T-cell (primary cell): ENCODE measurements at places on chromosomes 6 and 20.

GRCh38 chr6:7919871-7920270 lies 9.3 kb upstream of the TXNDC5 start:
- DNase-seq: no peak

GRCh38 chr6:89708316-89708715 lies 69.8 kb upstream of the LYRM2 start:
- no peak for DNase-seq

DNA sequence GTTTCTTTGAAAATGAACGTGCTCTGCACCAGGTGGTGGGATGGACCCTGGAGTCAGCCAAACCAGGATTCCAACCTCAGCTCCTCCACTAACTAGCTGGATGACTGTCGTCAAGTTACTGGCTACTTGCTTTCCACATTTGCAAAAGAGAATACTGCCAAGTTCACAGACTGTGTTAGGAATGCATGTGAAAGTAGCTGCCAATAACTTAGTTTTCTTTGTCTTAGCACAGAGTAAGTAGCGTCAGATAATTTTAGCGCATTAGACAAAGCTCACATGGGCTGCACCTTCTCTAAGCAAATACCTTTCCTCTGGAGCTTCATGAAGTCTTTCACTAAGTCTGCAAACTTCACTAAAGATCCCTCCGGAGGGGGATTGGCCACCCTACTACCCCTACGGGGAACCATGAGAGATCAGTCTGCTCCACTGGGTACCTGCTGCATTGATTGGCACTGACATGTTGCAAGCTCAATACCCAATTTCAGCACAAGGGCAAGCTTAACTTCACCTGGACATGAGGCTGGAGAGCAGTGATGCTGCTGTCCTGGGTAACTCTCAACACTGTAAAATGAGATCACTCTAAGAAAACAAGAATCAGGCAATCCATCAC lies 113.9 kb downstream of the MBOAT1 start:
- no peak for DNase-seq

DNA sequence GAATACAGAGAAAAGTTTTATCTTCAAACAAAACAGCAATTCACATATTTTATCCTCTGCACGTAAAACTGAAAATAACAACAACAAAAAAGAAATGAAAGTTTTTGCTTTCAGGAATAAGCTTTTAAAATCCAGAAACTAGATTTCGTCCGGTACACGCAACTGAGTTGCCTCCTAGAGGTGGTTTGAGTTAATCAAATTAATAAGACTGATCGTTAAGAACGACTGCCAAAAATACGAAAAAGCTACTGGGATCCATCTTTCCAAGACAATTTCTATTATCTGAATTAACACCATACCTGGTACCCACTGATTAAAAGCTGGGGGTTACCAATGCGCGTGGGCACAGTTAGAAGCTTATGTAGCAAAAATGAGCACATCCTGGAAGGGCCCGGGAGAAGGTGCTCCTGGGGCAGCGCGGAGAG lies 669 bp downstream of the PDCD2 start:
- DNase-seq: no peak

GRCh38 chr20:47606983-47607613 lies 105.4 kb downstream of the NCOA3 start:
- DNase-seq: no peak

- DNase-seq: no peak
These were observed 7.4 kb upstream of the LSM14B start for GRCh38 chr20:62114894-62115293.

DNA sequence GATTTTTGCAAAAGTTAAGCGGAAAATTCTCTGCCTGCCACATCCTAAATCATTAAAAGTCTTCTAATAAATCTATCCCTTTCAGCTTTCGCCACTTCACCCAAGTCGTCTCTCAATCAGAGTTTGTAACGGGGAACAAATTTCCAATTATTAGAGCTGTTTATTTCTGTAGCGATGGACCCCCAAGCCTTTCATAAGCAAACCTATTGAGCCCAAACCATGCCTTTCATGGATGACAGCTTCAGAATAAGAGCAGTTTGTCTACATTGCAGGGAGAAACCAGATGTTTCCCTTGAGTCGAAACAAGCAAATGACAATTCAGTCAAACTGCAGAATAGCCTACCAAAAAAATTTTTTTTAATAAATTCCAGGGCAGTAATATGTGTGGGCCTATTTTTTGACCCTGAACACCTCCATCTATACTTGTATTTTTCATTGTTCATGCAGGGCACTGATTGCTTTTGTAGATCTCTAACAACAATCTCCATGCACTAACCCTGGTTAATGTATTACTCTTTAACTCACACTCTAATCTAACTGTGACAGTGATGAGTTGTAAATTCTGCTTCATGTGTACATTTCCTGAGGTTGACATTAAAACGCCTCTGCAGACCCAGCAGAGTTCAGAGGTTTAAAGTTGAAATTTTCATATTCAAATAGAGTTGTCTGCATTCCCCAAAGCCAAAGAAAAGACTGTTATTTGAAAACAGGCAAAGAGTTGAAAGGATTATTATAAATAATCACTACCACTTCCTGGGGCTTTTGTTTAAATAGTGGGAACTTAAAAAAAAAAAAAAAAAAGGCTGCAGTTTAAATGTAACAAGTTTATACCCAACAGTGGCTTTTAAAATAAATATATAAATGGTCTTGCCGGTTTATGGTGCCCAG lies 64.5 kb downstream of the ATP9A start:
- DNase-seq: no peak

GRCh38 chr6:45420083-45420908 lies 42.6 kb upstream of the SUPT3H start:
- peak; percentile 57 for DNase-seq

- no peak for DNase-seq
These were observed 20.5 kb downstream of the NPEPL1 start for GRCh38 chr20:58712806-58713731.

GRCh38 chr20:21713901-21714296 lies 8.4 kb downstream of the PAX1 start:
- DNase-seq: no peak

GRCh38 chr6:35170891-35171290 lies 29.8 kb upstream of the TCP11 start:
- no peak for DNase-seq

- no peak for DNase-seq
These were observed 13.1 kb upstream of the APMAP start for GRCh38 chr20:25005661-25006060.

DNA sequence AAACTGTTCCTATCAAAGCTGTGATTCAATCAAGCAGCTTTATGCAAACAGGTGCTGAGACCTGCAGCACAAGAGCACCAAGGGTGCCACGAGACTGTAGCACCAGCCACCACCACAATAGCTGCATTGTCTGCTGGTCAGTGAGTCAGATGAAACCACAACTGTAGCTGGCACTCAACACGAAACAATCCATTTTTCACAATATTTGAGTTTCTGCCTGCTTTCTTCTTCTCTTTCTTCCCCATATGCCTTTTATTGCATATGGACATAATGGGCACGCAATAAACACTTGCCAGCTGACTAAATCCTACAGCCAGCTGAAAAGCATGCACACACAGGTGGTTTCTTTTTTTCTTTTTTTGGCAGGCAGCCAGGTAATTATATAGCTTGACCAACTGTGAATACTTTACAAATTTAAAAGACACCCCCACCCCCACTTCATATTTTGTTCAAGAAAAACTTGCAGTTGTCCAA lies 16.6 kb downstream of the SLC2A12 start:
- no peak for DNase-seq

GRCh38 chr20:40431611-40432010 lies 257.4 kb downstream of the MAFB start:
- DNase-seq: no peak

DNA sequence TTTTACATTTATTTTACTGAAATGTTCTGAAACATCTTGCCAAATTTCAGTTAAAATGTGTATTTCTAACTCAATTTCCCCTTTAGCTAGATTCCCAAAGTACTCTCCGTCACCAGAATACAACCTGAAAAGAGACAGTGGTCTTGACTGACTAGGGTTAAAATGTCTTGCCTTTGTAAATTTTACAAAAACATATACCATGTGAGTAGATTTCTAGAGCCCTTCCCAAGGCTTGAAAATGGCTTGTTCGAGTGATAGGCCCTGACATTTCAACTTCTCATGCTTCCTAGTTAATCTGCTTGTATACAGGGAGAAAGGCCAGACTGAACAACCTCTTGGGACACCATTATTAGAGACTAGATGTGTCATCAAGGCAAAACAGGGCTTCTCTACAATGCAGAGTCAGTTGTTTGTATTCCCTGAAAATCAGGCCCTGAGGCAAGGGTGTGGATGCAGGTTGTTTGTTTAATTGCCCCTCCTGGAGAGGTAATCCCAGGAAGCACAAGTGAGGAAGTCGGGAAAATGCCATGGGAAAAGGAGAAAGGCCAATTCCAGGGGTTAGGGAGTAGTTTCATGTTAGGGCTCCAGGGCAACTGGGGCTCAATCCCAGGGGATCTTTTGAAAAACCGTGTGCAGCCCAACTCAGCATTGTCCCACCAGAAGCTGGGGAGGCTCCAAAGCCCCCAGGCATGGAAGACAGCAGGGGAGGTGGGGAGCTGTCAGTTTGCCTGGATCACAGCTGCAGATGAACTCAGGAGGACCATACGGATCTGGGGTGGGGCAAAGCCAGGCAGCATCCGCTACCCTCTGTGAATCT lies 11.6 kb upstream of the TFB1M start:
- DNase-seq: no peak

DNA sequence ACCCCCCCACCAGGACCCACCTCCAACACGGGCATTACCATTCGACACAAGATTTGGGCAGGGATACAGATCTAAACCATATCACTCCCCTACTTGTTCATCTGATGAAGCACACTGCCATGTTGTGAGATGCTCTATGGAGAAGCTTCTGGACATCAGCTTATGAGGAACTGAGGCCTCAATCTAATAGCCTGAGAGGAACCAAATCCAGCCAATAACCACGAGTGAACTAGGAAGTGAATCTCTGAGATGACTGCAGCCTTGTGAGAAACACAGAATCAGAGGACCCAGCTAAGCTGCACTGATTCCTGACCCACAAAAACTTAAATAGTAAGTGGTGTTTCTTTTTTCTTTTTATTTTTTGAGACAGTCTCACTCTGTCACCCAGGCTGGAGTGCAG lies 21.6 kb upstream of the ZBTB2 start:
- no peak for DNase-seq

GRCh38 chr6:110196874-110197273 lies 16.6 kb downstream of the CDC40 start:
- no peak for DNase-seq

DNA sequence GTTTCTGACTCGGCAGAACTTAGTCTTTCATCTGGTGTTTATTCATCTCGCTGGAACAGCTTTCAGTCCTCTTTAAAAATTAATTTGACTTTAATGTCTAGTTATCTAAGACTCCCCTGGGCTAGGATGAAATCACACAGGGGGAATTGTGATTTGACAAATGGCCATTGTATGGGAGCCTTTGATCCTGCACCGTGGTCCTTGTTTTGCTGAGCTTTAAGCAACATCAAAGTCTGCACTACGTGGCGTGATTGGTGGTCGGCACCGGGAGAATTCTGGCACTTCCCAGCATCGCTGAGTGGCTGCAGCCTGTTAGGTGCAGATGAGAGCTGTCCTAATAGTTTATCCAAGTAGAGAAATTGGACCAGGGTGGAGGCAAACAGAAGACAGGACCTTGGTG lies 146.9 kb downstream of the TBC1D7 start:
- DNase-seq: no peak

- DNase-seq: no peak
These were observed 19.9 kb upstream of the KHDC1 start for GRCh38 chr6:73282871-73283270.

GRCh38 chr6:147081076-147081609 lies 123.1 kb upstream of the STXBP5 start:
- DNase-seq: no peak

GRCh38 chr6:3794092-3794491 lies 42.6 kb upstream of the PXDC1 start:
- DNase-seq: no peak

- no peak for DNase-seq
These were observed 281.9 kb downstream of the UBE3D start for GRCh38 chr6:82783587-82784236.

DNA sequence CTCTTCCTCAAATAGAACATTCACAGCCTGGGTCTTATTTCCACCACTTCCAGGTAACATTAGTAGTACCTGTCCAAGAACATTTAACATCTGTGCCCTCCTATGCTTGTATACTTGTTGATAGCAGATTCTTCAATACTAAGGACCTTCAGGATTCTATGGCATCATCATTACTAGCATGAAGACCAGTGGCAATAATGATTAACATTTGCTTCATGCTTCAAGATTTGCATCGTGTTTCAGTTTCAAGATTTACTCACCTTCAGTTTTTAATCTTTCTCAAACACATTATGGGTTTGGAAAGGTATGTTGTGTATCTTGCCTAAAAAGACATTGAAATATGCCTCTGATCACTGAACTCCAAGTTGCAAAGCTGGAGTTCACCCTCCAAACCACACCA lies 412.8 kb upstream of the NRSN1 start:
- no peak for DNase-seq

DNA sequence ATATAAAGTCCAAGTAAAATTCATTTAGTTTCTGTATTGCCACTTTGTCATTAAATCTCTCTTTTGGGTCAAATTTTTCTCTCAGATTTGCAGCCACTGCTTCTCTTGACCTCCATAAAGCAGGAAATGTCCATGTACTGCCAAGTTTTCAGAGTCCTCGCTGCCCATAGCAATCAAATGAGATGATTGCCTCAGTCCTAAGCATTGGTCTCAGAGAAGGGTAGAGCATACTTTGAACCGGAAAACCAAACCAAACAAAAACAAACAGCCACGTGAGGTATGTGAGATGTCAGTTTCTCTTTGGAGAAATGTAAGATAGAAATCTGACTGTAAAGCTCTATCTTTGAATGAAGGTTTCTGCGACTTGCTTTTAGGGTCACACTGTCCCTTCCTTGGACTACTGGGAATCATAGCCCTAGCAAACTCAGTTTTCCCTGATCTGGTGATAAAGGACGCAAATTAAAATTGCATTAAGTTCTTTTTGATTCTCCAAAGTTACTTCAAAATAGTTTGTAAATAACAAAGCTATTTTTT lies 505.4 kb upstream of the CITED2 start:
- no peak for DNase-seq
